ENCODE measurements at places on chromosomes 11 and 22. TPM values are rescaled to one million over a fixed set of nuclear protein-coding genes. Genes with fewer than 3 reads are reported as not detected.

GRCh38 chr22:48346311-48346710 is 1481.4 kb downstream of the BRD1 start:
- no peak for DNase-seq

GRCh38 chr11:113393501-113393985 is 6.0 kb downstream of the ANKK1 start:
- DNase-seq = no peak

GRCh38 chr11:66918741-66919140 is 39.4 kb downstream of the PC start:
- no peak for DNase-seq

DNA sequence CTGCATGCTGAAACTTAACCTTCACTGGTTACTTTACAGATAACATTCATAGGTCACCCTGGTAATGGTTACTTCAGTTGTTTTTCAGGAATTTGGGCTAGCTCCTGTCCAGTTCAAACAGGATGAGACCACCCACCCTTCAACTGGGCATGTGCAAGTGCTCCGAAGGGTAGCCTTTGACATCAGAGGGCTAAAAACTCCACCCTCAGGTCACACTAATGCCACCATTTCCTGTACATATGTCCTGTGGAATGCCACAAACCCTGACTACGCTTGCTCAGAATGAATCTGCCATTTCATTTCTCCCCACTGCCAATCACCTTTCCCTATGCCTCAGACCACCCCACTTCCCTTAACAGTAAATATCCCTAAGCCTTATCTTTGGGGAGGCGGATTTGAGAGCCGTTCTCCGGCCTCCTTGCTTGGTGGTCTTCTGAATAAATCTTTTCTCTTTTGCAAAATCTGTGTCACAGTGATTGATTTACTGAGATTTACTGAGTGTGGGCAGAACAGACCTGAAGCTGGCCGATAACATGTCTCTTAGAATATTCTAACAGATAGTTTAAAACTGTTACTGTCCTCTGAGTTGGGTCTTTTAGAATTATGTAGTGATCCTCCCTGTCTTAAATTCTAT is 25.4 kb upstream of the FXYD2 start:
- no peak for DNase-seq

The FAR1 gene
- 66.0 TPM for total RNA-seq

DNA sequence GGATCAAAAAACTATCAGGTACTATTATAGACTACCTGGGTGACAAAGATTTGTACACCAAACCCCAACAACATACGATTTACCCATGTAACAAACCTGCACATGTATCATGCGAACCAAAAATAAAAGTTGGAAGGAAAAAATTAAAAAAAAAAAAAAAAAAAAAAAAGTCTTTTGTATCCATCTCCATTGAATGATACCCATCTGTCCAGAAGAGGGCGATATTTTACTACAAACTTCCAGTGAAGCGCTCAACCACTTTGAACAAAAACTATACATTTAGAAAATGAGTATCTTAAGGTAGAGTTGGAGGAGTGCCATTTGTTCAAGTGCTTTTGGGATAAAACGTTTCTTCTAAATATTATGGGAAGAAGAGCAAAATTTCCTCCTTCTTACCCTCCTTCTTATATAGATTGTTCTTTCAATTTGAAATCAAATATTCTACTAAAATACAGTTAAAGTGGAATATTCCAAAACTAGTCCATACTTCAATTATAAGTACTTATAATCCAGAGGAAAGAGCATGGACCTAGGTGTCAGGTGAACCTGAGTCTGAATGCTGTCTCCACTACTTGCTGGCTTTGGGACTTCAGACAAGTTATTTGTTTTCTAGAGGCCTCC is 23.3 kb downstream of the ARL14EP start:
- DNase-seq = no peak

GRCh38 chr11:57432149-57432561 is 5.2 kb upstream of the SLC43A3 start:
- DNase-seq = no peak

The ACRV1 gene
- not detected for total RNA-seq

DNA sequence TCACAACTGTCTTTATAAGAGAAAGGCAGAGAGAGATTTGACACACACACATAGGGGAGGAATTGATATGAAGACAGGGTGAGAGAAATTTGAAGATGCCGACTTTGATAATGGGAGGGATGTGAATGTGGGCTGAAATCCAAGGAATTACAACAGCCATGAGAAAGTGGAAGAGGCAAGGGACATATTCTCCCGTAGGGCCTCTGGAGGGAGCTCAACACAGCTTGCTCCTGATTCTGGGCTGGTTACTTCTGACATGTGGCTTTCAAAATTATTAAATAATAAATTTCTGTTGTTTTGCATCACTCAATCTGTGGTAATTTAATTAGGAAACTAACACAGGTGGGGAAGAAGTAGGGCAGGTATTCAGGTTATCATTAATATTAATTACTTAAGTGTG is 282.9 kb downstream of the LUZP2 start:
- DNase-seq = no peak

DNA sequence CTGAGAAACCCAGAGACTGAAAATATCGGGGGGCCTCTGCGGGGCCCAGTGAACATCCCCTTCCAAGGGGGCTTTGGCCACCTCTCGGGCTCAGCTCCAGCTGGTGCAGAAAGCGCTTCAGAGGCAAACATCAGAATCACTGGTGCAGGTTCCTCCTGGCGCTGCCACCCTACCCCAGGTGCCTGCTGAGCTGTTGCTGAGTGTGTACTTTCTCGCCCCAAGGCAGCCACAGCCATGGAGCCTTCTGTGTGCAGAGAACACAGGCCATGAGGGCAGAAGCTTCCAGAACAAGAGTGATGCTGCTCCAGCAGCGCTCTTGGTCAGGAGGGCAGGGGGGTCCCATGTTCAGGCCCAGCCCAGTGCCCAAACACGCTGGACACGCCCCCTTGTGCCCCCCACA is 6.3 kb downstream of the DRD4 start:
- no peak for DNase-seq

GRCh38 chr11:19846654-19847305 is 134.1 kb downstream of the NAV2 start:
- no peak for DNase-seq

The BATF2 gene
- total RNA-seq = 0.21 TPM

DNA sequence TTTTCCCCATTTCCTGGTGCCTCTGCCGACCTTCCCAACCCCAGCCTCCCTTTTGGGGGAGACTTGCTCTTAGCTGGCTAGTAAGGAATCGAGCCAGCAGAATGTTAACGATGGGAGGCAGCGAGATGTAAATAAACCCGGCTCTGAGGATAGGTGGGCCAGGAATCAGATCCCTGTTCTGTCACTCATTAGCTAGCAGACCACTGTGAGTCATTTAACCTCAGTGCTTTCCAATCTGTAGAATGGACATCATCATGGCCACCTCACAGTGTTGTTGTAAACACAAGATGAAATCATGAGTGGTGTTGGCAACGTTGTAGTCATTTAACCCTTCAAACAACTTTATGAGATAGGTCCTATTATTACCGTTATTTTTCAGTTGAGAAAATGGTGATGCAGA is 208.6 kb downstream of the KIRREL3 start:
- DNase-seq = no peak

- DNase-seq = no peak
These were observed 62.4 kb upstream of the CCDC179 start for GRCh38 chr11:22922672-22923071.

DNA sequence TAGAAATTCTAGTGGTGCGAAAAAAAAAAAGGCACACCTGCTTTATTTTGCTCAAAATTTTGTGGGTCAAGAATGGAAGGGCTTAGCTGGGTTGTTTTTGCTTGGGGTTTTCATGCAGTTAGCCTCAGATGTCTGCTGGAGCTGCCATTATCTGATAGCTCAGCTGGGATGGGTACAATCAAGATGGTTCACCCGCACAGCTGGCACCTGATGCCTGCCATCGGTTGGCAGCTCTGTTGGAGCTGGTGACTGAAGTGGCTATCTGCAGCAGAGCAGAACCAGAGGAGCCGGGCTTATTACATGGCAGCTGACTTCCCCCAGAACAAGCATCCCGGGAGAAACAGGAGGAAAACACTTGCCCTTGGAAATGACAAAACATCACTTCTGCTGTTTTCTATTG is 12.1 kb upstream of the ELFN2 start:
- DNase-seq = no peak

DNA sequence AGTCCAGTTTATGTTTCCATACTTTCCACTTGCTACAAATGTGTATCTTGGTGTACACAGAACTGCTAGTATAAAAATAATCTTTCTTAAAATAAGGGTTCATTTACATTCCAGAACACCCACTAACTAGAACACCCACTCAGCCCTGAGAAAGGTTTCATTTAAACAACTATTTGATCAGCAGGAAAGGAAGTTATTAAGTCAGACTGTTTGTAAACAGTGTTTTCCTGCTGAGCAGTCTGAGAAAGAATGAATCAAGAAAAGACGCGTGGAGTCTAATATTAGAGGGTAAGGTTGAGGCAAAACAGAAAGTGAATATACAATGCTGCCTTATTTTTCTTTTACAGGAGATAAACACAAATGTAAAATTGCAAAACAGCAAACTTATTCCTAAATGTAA is 32.7 kb downstream of the NARS2 start:
- no peak for DNase-seq

DNA sequence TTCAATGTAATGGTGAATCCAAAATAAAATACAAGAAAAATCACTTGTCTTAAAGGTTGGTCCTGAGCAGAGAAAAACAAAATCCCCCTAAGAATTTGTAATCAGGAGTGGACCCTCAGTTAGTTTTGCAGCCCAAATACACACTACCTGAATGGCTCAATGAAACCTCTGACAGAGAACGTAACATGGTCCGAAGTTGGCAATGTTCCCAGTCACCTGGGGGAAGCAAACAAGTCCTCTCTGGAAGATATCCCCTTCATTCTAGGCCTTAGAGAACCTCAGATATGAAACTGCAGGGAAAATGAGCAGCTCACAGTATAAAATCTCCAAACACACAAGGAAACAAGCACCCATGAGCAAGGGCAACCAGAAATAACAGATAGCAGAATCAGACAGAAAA is 58.2 kb downstream of the MORC2 start:
- DNase-seq = no peak

- DNase-seq = peak; percentile 27
These were observed 6.5 kb downstream of the LMO1 start for GRCh38 chr11:8257003-8257664.

- DNase-seq = no peak
These were observed 830 bp downstream of the ACAT1 start for GRCh38 chr11:108122166-108122628.

The APOA1 gene
- total RNA-seq = 80.3 TPM

DNA sequence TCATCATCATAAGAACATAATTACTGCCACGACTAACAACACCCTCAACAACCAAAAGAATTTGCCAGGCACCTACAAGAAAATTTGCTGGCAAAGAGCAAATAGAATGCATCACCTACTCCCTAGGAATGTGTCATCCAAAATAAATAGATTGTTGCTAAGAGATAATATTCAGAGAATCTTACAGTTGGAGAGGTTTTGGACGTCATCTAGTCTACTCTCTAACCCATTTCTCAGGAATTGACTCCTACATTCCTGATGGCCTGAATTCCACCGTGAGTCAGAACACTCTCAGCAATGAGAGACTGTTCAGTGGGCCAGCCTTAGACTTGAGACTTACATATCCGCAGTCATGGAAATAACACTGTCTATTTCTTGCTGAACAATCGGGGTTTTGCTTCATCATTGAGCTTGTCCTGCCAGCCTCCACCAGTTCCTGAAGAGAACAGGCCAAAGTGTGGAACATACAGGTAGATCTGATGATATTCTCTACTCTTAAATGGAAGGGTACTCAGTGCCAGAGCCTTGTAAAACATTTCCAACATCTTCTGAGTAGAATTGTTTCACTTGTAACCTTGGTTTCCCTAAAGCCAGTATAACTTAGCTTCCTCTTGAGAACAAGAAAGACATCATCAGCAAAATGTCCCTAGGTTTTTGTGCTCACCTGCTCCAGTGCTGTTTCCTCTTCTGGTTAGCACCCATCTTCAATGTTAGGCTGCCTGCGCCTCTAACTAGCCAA is 8.3 kb downstream of the KIRREL3 start:
- DNase-seq = no peak

The NF2 gene
- 37.3 TPM for total RNA-seq

The TRPC6 gene
- total RNA-seq = 4.8 TPM

DNA sequence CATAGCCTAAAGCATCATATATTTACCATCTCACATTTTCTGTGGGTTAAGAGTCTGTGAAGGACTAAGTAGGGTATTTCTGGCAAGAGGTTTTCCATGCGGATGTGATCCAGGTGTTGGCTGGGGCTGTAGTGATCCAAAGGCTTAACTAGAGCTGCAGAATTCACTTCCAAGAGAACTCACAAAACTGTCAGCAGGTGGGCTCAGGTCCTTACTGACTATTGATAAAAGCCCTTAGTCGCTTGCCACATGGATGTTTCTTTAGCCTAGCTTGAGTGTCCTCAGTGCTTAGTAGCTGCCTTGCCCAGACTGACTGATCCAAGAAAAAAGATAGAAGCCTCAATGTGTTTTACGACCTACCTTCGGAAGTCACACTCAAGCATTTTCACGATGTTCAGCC is 250.8 kb downstream of the CNTN5 start:
- DNase-seq = no peak

The GDPD4 gene
- total RNA-seq = not detected

- no peak for DNase-seq
These were observed 8.2 kb upstream of the USP2 start for GRCh38 chr11:119389611-119390254.

GRCh38 chr22:37316875-37317371 is 34.6 kb downstream of the CYTH4 start:
- peak; percentile 76 for DNase-seq

The OR52E8 gene
- total RNA-seq = not detected

- no peak for DNase-seq
These were observed 51.2 kb downstream of the NFAM1 start for GRCh38 chr22:42380769-42381551.

- no peak for DNase-seq
These were observed 49.4 kb upstream of the JAM3 start for GRCh38 chr11:134019500-134019899.

The CDC42BPG gene
- not detected for total RNA-seq

All from ascending aorta (tissue), 2 donors.